ENCODE measurements at places on chromosomes 13 and 19. TPM values are rescaled to one million over a fixed set of nuclear protein-coding genes. Genes with fewer than 3 reads are reported as not detected.

Gene KLK14
- total RNA-seq, result not detected

Gene SKA3
- 24.0 TPM for total RNA-seq

Gene SULT2A1
- not detected for total RNA-seq

Gene SPACA4
- total RNA-seq, result not detected

Gene MATK
- total RNA-seq, result not detected

Gene IZUMO2
- not detected for total RNA-seq

Gene POLR1D
- 52.0 TPM for total RNA-seq

All from fibroblast of the aortic adventitia (primary cell).